ENCODE measurements at places on chromosomes 6 and 20.
A peak's percentile ranks its signal among the peaks of the same experiment; 100 is the strongest.

GRCh38 chr20:53957451-53958172 is 112.8 kb downstream of the BCAS1 start:
- peak; percentile 96 for DNase-seq

GRCh38 chr6:108027056-108027455 is 47.5 kb downstream of the OSTM1 start:
- DNase-seq = no peak

- no peak for DNase-seq
These were observed 109.9 kb upstream of the BEND6 start for GRCh38 chr6:56845032-56845431.

DNA sequence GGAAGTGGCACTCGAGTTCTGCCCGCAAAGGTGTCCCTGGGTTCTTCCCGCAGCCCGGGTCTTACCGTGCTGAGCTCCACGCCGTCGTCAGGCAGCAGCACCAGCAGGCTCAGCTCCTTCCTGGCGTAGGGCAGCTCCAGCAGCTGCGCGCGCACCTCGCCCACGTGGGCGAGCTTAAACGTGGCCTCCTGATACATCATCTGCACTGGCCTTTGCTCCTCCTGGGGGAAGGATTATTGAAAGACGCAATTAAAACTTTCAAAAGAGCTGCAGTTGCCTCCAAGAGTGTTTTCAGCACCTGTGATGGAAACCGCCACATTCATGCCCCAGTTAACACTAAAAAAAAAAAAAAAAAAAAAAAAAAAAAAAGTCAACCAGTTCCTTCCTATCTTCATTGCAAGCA is 11.3 kb downstream of the SERPINB9 start:
- DNase-seq = no peak

GRCh38 chr20:7497985-7498384 is 442.3 kb downstream of the HAO1 start:
- peak; percentile 50 for DNase-seq
